ENCODE measurements at places on chromosomes 6 and 20. TPM values are rescaled to one million over a fixed set of nuclear protein-coding genes. Genes with fewer than 3 reads are reported as not detected.

GRCh38 chr20:21020659-21021471 lies 85.3 kb downstream of the LINC00237 start:
- no peak for DNase-seq

GRCh38 chr6:75893058-75893775 lies 144.2 kb downstream of the MYO6 start:
- DNase-seq, result no peak

DNA sequence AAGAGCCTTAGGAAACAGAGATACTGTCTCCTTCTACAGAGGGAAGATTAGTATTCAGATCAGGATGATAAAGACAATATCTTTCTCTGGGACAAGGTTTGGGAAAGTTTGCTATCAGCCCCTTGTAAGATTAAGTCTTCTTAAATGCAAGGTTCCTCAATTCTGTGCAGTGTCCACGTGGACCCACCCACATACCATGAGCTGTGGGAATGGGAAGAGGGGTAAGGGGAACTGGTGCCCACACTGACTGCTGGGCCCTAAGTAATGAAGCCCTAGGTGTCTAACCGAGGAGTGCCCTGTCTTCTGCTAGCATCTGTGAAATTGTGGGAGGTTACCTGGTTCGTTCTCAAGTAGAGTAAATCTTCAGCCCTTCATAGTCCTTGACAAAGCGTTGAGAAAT lies 5.8 kb upstream of the SSTR4 start:
- no peak for DNase-seq

Gene CTAGE9
- not detected for total RNA-seq

Gene COL19A1
- total RNA-seq, result 0.42 TPM

DNA sequence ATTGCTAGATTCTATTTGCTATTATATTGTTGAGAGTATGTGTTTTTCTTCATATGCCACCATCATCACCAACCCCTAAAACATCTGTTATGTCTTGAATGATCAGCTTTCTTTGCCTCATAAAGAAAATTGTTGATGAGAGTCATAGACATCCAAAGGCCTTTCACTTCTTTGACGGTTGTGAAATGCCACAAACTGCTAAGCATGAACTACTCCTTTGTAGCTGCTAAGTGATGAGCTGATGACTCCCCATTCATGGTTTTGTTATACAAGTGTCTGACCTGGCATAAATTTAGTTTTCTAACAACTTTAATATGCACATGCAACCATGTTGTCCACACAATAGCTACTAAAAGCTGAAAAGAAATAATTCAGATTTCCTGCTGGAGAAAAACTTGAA lies 684 bp upstream of the MED23 start:
- DNase-seq, result no peak

DNA sequence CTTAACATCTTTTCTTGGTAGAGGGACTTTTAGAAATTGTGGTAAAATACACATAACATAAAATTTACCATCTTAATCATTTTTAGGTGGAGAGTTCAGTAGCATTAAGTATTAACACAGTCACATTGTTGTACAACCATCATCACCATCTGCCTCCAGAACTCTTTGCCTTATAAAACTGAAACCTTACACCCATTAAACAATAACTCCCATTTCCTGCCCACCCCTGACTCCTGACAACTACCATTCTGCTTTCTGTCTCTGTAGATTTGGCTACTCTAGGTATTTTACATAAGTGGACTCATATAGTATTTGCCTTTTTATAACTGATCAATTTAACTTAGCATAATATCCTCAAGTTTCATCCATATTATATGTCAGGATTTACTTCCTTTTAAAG lies 88.7 kb downstream of the ZHX3 start:
- no peak for DNase-seq

DNA sequence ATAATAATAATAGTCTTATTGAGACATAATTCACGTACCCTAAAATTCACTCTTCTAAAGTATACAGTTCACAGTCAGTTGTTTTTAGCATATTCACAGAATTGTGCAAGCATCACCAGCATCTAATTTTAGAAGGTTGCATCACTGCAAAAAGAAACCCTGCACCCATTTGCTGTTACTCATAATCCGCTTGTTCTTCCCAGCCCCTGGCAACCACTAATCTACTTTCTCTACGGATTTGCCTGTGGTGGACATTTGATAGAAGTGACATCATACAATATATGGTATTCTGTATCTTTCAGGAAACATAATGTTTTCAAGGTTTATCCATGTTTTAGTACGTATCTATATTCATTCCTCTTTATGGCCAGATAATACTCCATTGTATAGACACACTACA lies 41.5 kb upstream of the FAM184A start:
- DNase-seq, result no peak

Gene CLPSL1
- not detected for total RNA-seq

DNA sequence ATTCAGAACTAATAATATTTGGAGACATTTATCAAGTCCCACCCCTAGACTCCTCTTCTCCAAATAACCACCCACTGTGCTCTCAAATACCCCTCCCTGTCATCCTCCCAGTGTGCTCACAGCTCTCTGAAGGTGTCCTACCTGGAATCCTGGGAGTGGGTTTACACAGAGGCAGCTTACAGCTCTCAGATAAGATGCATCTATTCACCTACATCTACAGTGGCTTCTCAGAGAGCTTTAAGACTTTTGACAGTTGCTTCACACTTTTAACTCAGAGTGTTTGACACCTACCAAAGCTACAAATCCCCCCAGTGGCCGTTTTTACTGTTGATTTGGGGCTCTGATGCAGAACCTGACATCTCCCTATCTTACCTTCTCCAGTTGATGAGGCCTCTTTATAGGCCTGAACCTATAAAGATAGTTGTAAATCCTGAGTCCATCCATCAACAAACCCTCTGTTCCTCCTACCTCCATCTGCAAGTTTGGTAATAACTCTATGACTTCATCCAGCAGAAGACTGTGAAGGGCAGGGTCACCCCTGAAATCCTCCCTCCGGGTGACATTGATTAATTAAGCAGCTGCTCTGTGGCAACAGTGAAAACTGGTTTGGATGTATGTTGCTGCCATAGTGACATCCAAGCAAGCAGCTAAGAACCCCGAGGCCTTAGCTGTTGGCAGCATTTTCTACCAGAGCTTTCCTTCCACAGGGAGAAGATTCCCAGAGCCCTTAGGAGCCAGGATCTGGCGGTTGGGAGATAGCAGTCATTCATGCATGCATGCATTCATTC lies 226.1 kb upstream of the RREB1 start:
- DNase-seq, result no peak

GRCh38 chr20:43188861-43189553 lies 699 bp downstream of the PTPRT start:
- no peak for DNase-seq

DNA sequence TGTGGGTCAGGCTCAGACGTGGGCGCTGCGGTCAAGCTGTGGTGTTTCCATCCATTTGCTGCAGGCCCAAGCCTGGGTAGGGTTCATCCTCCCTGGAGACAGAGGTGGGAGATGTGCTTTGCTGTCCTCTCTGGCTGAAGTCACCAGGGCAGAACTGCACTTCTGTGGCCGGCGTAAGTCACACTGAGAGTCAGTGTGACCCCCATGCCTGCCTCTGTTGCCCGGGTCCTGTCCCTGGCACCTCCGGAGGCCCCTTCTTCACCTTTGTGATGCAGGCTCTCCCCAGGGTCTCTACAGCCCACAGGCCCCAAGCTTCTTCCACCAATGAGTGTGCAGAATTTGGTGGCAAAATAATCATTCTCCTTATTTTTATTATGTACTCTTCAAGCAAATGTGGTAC lies 53.8 kb upstream of the DACT2 start:
- no peak for DNase-seq

- DNase-seq, result no peak
Observed at GRCh38 chr6:161882196-161882765, 608.4 kb upstream of the AGPAT4 start.

- no peak for DNase-seq
Observed at GRCh38 chr6:624979-625378, 31.9 kb downstream of the HUS1B start.

DNA sequence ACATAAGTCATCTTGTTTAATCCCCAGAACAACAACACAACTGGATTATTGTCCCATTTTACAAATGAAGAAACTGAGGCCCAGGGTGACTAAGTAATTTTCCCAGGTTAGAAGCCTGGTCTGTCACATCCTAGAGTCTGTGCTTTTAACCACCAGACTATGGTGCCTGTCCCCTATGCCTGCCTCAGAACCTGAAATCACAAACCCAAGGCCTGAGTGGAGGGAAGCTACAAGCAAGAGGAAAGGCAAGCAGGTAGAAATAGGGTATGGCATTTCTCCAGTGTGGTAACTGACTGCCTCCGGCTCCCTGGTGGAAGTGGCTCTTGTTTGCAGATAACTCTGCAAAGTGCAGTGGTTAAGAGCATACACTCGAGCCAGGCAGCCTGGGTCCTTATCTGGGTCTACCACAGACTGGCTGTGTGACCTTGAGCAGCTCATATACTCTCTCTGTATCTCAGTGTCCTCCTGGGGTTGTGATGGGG lies 2.5 kb downstream of the TMEM63B start:
- no peak for DNase-seq

Gene PRDM1
- total RNA-seq, result 108 TPM

- DNase-seq, result no peak
Observed at GRCh38 chr20:51171141-51171540, 148.2 kb upstream of the KCNG1 start.

Gene SIRPA
- 0.44 TPM for total RNA-seq

DNA sequence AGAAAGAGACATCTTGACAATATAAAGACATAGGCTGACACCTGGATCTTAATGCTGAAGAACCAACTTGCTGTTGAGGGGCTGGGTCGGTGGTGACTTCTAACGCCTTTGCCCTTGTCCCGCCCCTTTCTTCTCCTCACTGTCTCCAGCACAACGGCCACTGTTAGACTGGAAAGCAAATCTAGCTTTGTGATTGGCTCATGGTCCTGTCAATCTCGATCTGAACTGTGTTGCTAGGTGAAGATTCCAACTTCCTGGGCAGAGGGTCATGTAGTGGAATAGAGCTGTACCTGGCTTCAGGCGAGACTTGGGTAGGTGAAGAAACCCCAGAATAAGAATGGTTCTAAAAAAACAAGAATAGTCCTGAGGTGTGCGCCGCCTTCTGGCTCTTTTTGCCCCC lies at the start of gene PGK2:
PGK2 (minus strand) TSS at position 110 of the 400 bp plus-strand sequence; CDS start at position 12, 98 bp downstream.
- DNase-seq, result no peak

DNA sequence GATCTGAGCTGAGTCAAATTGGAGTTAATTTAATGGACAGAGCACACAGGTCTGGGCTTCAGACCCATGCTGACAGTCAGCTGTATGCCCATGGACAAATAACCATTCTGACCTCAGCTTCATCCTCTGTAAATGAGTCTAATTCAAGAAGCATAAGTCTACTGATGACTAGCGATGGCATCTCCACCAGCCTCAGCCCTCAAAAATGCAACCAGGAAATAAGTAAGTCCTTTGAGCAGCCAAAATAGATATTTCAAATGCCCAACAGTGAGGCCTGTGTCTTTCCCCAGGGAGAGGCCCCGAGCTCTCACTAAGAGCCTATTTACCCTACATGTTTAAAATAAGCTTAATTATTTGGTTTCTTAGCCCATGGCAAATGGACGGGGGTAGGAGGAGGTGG lies 114.2 kb upstream of the MTHFD1L start:
- DNase-seq, result no peak

GRCh38 chr6:118971682-118972081 lies 36.7 kb upstream of the MCM9 start:
- no peak for DNase-seq

Gene TNFAIP3
- total RNA-seq, result 2,970 TPM

Gene DLK2
- 1.4 TPM for total RNA-seq

GRCh38 chr6:112568066-112568465 lies 220.9 kb downstream of the RFPL4B start:
- DNase-seq, result no peak

Gene RIPK1
- total RNA-seq, result 32.2 TPM

- no peak for DNase-seq
Observed at GRCh38 chr6:132814716-132815570, 574 bp downstream of the RPS12 start.

Gene TMC2
- total RNA-seq, result not detected

- no peak for DNase-seq
Observed at GRCh38 chr20:17083738-17084137, 143.1 kb upstream of the PCSK2 start.

Gene MYO6
- total RNA-seq, result 2.9 TPM

GRCh38 chr20:24768201-24768636 lies 180.8 kb upstream of the CST7 start:
- peak; percentile 7 for DNase-seq

GRCh38 chr6:100503043-100503705 lies 38.5 kb upstream of the SIM1 start:
- no peak for DNase-seq

DNA sequence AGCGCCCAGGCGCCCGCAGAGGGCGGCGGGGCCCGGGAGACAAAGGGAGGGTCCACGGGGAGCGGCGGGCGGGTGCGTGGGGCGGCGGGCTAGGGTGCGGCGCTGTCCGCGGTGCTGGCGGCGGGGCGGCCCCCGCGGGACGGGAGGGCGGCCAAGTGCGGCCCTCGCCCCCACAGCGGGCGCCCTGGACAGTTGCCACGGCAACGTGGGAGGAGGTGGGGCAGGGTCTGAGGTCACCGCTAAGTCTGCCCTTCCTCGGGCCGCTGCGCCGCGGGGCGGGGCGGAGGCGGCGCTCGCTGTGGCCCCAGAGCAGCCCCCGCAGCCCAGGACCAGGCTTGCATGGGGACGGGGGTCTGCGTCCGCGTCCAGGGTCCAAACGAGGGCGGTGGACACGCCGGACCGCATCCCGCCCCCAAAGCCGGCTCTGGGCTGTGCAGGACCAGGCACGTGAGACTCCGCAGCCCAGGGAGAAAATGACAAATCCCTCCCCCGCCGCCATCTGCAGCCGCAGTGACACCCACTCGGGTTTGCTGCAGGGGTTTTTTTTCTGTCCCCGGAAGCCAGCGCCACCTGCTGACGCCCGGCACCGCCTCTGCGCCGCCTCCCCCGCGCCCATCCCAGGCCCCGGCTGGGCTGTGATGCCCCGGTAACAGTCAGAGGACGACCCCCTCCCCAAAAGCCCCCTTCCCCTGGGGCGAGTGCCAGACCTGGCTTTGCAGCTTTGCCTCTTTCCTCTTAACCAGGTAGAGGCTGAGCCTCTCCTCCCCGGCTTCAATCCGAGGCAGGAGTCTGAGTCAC lies 36.8 kb downstream of the YTHDF1 start:
- peak; percentile 75 for DNase-seq

Gene APOBEC2
- total RNA-seq, result not detected

- DNase-seq, result no peak
Observed at GRCh38 chr6:81969011-81969410, 216.5 kb upstream of the TENT5A start.
